ENCODE measurements at places on chromosomes 4 and X.

- peak; percentile 32 for DNase-seq
These were observed 67.8 kb downstream of the WFS1 start for GRCh38 chr4:6337331-6337935.

- DNase-seq: no peak
These were observed 1.5 kb downstream of the SETD7 start for GRCh38 chr4:139554642-139554892.

DNA sequence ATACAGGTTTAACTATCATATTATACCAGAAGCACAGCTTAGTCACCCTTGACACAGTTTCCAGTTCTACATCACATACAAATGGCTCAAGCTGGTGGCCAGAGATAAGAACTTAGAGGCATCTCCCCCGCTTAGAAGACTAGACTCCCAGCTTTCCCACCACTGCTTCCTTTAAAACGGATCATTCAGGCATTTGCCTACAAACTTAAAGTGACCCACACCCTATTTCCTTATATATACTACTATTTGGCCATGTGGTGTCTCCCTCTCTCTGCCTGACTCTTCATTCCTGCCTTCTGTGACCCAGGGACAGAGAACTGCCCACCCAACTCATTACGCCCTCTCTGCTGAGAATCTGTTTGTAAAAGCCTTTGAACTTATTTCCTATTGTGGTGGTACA, 781.2 kb upstream of the DIAPH2 start:
- peak; percentile 9 for DNase-seq

DNA sequence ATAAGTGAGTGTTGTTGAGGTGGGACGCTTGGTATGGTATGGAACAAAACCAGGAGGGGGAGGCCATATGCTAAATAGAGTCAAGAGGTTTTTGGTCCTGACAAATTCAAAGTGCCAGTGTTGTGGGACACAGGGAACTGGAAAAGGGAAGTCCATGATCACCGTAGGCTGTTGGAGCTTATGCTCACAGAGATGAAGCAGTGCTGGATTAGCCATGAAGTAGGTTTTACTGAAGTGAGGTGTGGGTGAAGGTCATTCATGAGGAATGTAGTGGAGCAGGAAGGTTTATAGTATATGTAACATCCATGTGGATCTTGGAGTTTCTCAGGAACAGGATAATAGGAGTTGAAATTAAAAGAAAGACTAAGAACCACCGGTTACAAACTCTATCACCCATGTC, 256.1 kb upstream of the PITX2 start:
- DNase-seq: no peak

DNA sequence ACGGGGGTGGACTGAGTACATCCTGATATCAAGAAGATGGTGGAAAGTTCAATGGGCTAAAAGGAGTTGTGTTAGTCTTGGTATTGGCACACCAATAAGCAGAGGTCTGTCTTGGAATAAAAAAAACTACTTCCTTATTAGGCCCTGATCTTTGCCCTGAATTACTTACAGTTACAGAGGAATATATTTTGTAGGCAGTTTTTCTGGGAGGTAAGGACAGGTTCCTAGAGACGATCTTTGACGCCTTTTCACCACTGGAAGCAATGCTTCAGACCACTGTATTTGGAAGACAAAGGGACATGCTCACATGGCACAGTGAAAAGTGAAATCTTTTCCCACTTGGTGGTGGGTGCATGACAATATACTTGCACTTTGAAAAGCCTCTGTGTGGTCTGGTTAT, 618 bp upstream of the XK start:
- DNase-seq: no peak

DNA sequence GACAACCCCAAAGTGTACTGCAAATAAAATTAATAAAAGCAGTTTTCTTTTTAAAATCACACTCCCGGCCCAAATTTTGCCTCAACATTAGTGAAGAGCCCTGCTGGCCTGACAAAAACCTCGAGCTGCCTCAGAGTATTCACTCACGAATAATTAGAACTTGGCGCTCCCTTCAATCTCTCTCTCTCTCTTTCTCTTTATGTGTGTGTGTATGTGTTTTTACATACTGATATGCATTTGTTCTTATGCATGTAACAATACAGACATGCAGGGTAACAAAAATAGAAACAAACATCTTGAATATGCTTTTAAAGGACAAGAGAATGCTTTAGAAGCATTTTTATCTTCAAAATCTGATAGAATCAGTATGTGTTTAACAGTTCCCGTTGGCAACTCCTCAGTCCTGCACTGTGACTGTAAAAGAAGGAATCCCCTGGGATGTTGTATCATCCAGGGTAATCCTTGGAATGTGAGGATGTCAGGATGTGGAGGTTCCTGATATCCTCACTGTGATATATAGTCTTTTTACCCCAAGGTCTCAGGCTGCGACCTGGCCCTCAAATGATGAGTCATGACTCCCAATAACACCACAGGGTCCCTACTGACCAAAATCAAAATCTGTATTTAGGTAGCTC, 53.0 kb downstream of the PTCHD1 start:
- no peak for DNase-seq

DNA sequence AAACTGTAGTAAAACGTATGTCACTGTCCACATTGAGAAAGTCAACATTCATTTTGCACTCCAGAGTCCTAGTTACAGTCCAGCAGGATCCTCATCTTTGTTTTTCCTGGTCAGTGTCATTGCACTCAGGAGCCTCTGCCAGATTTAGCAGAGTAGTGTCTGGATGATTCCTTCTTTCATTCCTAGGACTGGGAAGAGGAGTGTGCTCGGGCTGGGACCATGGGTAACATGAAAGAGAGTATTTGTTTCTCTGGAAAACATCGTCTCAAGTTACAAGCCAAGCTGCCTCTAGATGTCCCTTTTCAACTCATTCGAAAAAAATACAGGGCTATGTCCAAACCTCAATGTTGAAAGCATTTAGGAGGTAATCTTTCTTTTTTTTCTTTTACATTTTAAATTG, 69.9 kb upstream of the TNIP3 start:
- DNase-seq: no peak

GRCh38 chr4:26139310-26139924, 181.4 kb upstream of the RBPJ start:
- no peak for DNase-seq

DNA sequence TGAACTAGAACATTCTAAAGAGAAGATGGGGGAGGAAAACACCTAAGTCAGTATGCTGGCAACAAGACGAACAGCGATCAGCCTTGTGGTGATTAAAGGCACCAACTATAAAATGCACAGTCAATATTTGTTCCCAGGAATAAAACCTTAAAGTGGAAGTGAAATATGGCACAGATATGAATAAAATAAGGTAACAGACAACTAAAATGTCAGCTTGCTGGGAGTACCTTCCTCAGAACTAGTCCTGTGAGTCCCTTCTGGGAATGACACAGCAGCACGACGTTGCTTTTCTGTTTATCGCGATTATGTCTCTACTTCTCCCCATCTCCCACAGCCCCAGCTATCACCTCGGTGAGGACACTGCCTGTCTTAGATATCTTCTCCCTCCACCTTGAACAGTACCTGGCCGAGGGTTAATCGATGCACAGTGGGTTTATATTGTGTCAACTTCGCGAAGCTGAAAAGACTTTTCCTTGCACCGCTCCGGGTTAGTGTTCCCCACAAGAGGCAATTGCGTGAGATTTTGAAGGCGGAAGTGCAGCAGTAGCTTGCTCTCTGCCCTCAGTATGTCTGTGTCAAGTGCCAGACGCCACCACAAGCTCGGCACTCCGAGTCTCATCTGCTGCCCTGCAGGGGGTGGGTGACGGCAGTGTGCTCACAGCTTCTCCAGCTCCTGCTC, 17.4 kb downstream of the MTNR1A start:
- no peak for DNase-seq

GRCh38 chr4:146900295-146900694, 45.4 kb downstream of the TTC29 start:
- DNase-seq: no peak

DNA sequence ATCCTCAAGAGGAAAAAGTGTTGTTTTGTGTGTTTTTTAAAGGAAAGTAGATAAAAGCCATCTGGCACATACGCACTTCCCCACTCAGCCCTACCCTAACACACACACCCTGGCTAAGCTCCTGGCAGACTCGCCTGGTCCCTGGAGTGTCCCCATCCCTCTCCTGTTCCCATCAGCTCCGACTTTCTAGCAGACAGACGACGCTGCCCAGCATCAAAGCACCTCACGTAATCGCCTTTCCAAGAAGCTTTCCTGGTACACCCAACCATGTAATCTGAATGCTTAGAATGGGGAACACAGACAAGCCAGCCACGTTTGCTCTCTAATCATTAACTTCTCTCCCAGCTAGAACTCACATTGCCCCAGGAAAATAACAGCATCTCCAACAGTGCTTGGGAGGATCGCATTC, 116.2 kb downstream of the AFAP1 start:
- peak; percentile 45 for DNase-seq

DNA sequence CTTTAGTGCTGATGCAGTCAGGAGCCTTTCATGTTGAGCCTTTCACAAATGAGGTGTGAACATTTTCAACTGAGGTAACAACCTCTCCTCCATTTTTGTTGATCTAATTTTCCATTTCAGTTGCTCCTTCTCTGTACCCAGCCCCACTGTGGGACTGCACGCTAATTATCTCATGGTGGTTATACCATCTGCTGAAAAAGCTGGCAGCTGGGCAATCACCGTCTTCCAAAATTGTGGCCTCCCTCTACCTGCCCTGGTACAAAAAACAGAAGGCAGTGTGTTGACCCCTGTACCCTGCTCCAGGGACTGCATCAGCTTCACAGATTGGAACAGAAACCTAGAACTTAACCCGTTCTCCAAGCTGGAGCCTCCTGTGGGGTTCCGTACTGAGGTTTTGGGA, 72.4 kb upstream of the LONRF3 start:
- DNase-seq: no peak

- no peak for DNase-seq
These were observed 3.2 kb downstream of the TIGD4 start for GRCh38 chr4:152776352-152776751.

DNA sequence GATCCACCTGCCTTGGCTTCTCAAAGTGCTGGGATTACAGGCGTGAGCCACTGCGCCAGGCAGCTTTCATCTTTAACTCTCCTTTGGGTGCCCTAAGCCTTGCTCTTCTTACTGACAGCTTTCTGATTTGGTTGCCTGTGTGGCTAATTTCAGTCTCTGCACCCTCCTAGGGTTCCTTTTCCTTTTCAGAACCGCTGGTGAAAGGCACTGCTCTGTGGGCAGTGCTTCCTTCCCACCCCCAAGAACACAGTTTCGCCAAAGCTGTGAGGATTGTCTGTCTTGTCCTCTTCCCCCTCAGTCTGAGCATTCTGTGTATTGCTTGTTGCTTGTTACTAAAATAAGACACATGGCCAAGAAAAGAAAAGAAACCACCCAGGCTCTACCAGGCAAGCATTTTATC, 101.4 kb upstream of the FRMPD3 start:
- DNase-seq: no peak

- DNase-seq: no peak
These were observed 20.3 kb downstream of the HUWE1 start for GRCh38 chrX:53666171-53666570.

GRCh38 chr4:73036123-73036522, 33.4 kb downstream of the COX18 start:
- no peak for DNase-seq

GRCh38 chrX:67545893-67546495, 2.2 kb downstream of the AR start:
- DNase-seq: peak; percentile 51

All from lung microvascular endothelial cell (primary cell).